Progenitor cell of endocrine pancreas (in vitro differentiated cells): ENCODE measurements at places on chromosomes 6 and 20. TPM values are rescaled to one million over a fixed set of nuclear protein-coding genes. Genes with fewer than 3 reads are reported as not detected.

DNA sequence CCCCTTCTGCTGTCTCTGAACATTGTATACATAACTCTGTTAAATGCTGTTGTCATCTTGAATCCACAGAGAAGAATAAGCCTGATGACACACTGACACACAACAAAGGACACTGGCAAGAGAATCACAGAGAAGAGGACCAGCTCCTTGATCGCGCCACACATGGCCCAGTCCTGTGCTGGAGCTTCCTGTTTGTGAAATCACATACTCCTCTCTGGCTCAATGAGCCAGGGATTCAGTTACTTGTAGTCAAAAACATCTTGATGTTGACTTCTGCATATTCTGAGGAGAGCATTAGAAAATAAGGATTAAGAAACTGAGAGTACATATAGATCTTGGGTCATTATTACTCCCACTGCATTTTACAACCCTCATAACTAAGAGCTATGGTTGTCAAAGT lies 100.1 kb downstream of the EPB41L2 start:
- no peak overlapping the region for H3K27ac ChIP-seq
- H3K4me3 ChIP-seq, result no peak overlapping the region
- DNase-seq, result no peak
- no peaks in the 10 kb centered on the region for H3K36me3 ChIP-seq
- no peaks in the 10 kb centered on the region for H3K27me3 ChIP-seq

HNF4A gene
- 71.1 and 72.9 TPM in 2 replicates for total RNA-seq

SASH1 gene
- 41.6 and 41.7 TPM in 2 replicates for total RNA-seq

GRCh38 chr6:14517516-14518105 lies 400.0 kb downstream of the CD83 start:
- H3K4me1 ChIP-seq, result peaks cover 8% of the 10 kb centered on the region
- H3K27ac ChIP-seq, result no peak overlapping the region
- no peak for DNase-seq
- H3K4me3 ChIP-seq, result no peak overlapping the region
- no peaks in the 10 kb centered on the region for H3K27me3 ChIP-seq
- peaks cover 4% of the 10 kb centered on the region for H3K36me3 ChIP-seq

- peaks cover 6% of the 10 kb centered on the region for H3K27me3 ChIP-seq
- DNase-seq, result no peak
- H3K36me3 ChIP-seq, result no peaks in the 10 kb centered on the region
- no peak overlapping the region for H3K4me3 ChIP-seq
- no peak overlapping the region for H3K27ac ChIP-seq
Measured at GRCh38 chr6:167137081-167137480, 14.2 kb downstream of the CCR6 start.

CRISP3 gene
- not detected in 2 replicates for total RNA-seq

- no peak for DNase-seq
- no peak overlapping the region for H3K27ac ChIP-seq
- H3K4me3 ChIP-seq, result no peak overlapping the region
- no peaks in the 10 kb centered on the region for H3K4me1 ChIP-seq
Measured at GRCh38 chr20:24158281-24158680, 169.7 kb upstream of the GGTLC1 start.

ARHGAP18 gene
- 24.9 and 26.9 TPM in 2 replicates for total RNA-seq
